Suprapubic skin (tissue), 4 donors: ENCODE measurements at places on chromosomes 16 and 17. TPM values are rescaled to one million over a fixed set of nuclear protein-coding genes. Genes with fewer than 3 reads are reported as not detected.

CIITA gene
- 9.7 TPM for total RNA-seq

- H3K4me1 ChIP-seq, result peaks cover 37% of the 10 kb centered on the region
- H3K27ac ChIP-seq, result peak overlapping the region; percentile 82
- peak overlapping the region; percentile 48 for H3K4me3 ChIP-seq
- peaks cover 17% of the 10 kb centered on the region for H3K27me3 ChIP-seq
- DNase-seq, result no peak
These were observed 665 bp upstream of the MT1M start for GRCh38 chr16:56631832-56632155.

VMO1 gene
- not detected for total RNA-seq

KRTAP4-3 gene
- not detected for total RNA-seq
